NCI-H1092 treated with DMSO at 0.1 percent for 48 hours (cell line): ENCODE measurements at places on chromosomes 7 and 10.

GRCh38 chr7:41520445-41520844 lies 182.4 kb downstream of the INHBA start:
- no peak for DNase-seq

- DNase-seq, result no peak
Observed at GRCh38 chr10:113891476-113891875, 37.0 kb downstream of the NHLRC2 start.

GRCh38 chr7:128137181-128137580 lies 103.9 kb upstream of the LEP start:
- DNase-seq, result no peak

GRCh38 chr10:61140765-61141392 lies 196.9 kb upstream of the RHOBTB1 start:
- DNase-seq, result peak; percentile 51

GRCh38 chr10:28594406-28594805 lies 61.5 kb downstream of the WAC start:
- no peak for DNase-seq
